ENCODE measurements at places on chromosomes 1 and 21. TPM values are rescaled to one million over a fixed set of nuclear protein-coding genes. Genes with fewer than 3 reads are reported as not detected.

SHISAL2A gene
- 0.81 TPM for total RNA-seq

DNA sequence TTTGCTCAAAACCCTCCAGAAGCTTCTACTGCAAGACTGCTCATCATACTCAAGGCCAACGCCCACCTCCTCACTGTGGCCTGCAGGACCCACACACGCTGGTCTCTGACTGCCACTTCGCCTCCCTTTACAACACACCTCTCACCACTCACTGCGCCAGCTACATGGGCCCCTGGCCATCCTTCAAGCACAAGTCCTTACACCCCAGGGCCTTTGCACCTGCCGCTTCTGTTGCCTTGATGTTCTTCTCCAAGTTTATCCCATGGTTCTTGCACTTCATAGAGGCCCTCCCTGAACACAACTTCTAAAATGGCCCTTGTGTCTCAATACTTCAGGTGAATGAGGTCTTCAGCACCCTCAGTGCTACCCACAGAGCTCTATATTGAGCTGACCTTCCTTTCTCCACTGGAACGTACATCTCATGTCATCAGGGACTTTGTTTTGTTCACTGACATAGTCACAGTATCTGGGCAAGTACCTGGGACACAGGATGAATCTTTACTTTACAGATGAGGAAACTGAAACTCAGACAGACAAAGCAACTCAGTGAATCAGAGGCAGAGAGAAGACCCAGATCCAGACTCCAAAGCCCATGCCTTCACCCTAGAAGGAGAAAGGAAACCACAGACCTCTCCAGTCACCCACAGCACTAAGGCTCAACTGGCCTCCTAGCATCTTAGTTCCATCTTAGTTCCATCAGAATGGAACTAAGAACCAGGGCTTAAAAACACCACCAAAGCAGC is 34.7 kb upstream of the CLSTN1 start:
- DNase-seq, result no peak

DNA sequence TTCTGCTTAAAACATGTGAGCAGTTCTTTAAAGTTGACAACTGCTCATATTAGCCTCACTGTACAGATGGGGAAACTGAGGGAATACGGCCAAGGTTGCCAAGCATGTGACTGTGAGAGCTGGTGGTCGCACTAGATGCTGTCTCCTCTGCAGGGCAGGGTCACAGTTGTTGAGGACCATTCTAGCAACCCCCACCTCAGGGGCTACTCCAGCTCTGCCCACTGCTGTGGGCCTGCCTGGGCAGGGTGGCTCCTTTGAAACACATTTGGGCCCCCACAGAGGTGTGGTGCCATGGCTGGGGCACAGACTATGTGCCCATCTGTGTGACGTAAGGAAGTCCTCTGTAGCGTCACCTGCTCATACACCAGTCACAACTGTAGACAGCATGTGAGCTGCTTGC is 779 bp downstream of the THEM5 start:
- DNase-seq, result no peak

AGMAT gene
- total RNA-seq, result not detected

- DNase-seq, result no peak
Observed at GRCh38 chr1:90919190-90919719, 102.6 kb downstream of the ZNF644 start.

GRCh38 chr1:230759369-230760065 is 12.3 kb downstream of the CAPN9 start:
- no peak for DNase-seq

GRCh38 chr1:147223740-147224615 is 1.2 kb downstream of the FMO5 start:
- no peak for DNase-seq

GRCh38 chr1:158644449-158644848 is 39.4 kb downstream of the OR10Z1 start:
- DNase-seq, result no peak

- no peak for DNase-seq
Observed at GRCh38 chr1:48864913-48865312, 88.2 kb upstream of the BEND5 start.

GRCh38 chr1:165974598-165975131 is 147.3 kb downstream of the UCK2 start:
- DNase-seq, result no peak

GRCh38 chr21:16597753-16598152 is 868.0 kb downstream of the USP25 start:
- DNase-seq, result no peak

- no peak for DNase-seq
Observed at GRCh38 chr1:39380036-39380435, 111.4 kb upstream of the BMP8A start.

- DNase-seq, result no peak
Observed at GRCh38 chr1:18764362-18764761, 95.1 kb downstream of the TAS1R2 start.

DNA sequence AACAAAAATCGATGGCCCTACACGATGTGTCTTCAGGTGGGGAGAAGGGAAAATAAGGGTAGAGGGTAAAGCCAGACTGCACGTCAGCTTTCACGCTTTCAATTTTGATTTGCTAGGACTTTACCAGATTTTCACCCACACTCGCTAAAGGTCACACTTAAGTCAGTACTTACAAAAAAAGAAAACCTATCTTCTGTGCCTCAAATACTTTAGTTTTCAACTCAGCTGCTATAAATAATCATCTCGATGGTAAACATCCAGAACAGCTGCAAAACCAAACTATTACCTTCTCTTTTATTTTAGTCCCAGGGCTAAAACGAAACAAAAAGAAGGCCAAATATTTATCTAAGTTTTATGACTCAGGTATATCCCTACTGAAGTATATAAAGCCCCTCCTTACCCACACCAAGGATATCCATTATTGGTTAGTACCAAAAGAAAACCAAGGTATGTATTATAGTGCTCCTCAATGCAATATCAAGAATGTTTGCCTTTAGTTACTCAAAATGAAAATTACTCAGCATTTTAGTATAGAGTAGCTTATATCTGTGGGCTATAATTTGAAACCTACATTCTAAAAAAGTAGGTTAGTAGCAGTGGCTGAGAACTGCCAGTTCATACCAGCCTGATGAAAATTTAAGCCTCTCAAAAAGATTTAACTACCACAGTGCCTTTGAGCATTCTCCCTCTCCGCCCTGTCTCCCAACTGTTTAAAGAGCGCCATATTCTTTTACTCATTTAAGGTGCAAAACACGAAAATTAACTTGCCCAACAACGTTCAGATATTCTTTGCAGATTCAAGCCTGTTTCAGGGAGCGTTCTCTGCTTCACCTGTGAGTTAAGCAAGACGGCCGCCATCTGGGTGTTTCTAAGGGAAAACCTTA is 1.5 kb downstream of the CSDE1 start:
- no peak for DNase-seq

TTLL10 gene
- total RNA-seq, result not detected

LENEP gene
- not detected for total RNA-seq

C1orf50 gene
- total RNA-seq, result 6.1 TPM

C8B gene
- total RNA-seq, result not detected

DNA sequence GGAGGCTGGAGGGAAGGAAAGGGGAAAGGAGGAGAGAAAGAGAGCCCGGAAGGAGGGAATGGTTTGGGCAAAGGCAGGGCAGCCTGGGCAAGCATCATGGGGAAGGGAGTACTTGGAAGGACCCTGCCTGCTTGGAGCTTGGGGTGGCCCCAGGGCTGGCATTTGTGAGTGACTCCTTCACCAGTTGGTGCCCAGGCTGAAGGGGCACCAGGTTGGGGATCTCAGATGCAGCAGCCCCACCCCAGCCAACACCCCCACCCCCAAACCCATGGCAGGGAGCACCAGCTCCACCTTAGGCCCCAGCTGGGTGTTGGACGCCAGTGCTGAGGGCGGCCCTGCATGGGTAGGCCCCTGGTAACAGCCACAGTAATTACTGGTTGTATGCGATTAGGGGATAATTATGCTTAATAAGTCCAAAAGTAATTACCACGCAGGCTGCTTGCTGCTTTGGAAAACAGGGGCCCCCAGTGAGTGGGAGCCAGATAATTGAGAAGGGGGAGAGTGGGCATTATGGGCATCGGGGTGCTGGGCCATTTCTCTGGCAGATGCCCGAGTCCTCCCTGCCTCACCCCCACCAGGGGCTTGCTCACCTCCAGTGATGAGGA is 78.3 kb downstream of the VWA5B1 start:
- DNase-seq, result no peak

CD2 gene
- total RNA-seq, result 11.4 TPM

DNA sequence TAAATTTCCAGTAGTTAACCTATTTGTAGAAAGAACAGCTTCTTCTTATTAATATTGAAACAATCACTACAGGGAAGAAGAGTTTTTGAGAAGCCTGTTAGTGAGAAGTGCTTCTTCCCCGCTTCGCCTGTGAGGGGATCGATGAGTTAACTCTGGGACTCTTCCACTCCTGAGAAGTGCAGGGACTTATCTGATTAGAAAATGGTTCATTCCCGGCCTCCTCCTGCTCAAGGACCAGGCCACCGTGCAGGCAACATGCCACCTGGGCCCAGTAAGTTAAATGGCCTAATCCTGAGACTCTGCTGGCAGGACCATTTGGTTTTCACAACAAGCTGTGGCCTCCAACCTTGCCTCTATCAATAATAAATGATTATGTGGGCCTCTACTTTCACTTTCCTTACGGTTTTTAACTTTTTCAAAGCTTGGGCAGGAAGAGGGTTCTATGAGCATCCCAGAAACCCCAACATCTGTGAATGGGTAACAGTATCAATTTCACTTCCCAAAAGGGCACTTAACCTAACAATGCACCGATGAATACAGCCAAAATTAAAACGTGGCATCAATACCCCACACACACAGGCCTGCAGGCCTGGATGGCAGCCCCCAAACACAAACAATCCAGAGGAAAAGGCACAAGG is 33.1 kb downstream of the SIPA1L2 start:
- DNase-seq, result no peak

BCAR3 gene
- total RNA-seq, result 23.5 TPM

DNA sequence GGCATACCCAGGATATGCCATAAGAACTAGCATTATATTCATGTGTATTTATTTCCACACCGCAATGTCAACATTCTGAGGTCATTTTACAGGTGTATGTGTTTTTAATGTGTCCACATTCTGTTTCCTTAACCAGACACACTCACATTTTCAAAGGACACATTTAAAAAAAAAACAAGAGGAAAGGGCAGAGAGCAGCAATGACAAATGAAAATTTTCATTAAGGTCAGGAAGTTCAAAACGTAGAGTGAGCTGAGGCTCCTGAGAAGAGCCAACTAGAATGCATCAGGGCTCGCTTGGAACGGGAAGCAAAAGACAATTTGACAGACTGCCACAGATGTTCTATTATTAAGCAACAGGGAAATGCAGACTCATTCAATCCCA is 4.8 kb upstream of the GNPAT start:
- DNase-seq, result no peak

- no peak for DNase-seq
Observed at GRCh38 chr1:235989105-235989504, 75.8 kb downstream of the NID1 start.

GRCh38 chr1:151476083-151476482 is 16.8 kb upstream of the POGZ start:
- DNase-seq, result no peak

Data from upper lobe of right lung (tissue), 1 donor.